Central memory CD4-positive, alpha-beta T cell (primary cell): ENCODE measurements at places on chromosomes 7 and 10.

DNA sequence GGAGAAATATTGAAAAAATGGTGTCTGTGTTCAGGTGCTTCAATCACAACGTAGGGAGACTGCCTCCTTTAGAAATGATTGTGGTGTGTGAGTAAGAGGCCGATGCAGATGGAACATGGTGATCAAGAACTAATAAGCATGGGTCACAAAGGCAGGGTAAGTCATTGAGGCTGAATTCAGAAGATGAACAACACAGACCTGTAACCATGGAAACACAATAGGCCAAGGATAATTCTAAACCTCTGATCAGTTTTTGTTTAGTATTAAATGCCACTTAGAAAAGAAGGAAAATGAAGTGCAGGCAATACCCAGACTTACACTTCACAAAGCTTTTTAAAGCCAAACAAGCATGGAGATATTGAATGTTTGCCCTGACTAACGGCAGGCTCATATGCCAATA lies 32.8 kb upstream of the TAS2R16 start:
- no peak for DNase-seq

GRCh38 chr7:26153823-26154783 lies 2.1 kb downstream of the NFE2L3 start:
- peak; percentile 17 for DNase-seq

- no peak for DNase-seq
Measured at GRCh38 chr7:101112233-101112632, 14.7 kb upstream of the SERPINE1 start.

DNA sequence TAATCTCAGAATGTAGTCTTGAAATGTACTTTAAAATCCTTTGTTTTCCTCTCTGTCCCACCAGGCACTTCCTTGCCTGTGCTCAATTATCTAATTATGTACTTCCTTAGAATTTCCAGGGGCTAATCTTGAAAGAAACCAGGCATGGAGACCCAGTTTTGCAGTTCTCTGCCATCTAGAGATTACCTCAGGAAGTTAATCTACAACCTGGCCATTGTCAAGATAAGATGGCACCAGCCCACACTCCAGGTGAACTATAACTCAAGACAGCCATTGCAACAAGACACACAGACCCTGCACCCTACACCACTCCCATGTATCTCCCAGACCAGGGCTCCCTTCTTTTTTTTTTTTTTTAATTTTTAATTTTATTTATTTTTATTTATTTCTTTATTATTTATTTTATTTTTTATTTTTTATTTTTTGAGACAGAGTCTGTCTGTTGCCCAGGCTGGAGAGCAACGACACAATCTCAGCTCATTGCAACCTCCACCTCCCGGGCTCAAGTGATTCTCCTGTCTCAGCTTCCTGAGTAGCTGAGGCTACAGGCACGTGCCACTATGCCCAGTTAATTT lies 85.9 kb upstream of the TRIM24 start:
- DNase-seq: no peak

DNA sequence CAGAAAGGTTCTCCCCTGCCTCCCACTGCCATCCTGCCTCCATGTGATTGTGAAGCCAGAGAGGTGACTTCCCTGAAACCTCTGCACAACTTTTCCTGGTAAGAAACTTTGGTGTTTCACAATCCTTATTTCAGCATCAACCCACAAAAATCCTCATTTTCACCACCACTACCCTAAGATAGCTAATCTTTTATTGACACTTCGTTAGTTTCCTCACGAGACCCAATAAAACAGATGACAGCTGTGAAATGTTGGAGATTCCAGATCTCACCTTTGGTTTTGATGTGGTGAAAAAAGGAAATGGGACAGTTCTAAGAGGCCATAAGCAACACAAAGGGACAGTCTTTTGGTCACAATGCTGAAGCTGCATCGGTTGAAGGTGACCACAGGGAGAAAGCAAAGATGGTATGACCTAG lies 59.9 kb upstream of the TM9SF3 start:
- no peak for DNase-seq

- DNase-seq: no peak
Measured at GRCh38 chr7:11714676-11715075, 117.3 kb downstream of the THSD7A start.

GRCh38 chr7:128268233-128268632 lies 27.2 kb downstream of the LEP start:
- no peak for DNase-seq

- no peak for DNase-seq
Measured at GRCh38 chr7:80335511-80336231, 176.2 kb downstream of the GNAT3 start.

DNA sequence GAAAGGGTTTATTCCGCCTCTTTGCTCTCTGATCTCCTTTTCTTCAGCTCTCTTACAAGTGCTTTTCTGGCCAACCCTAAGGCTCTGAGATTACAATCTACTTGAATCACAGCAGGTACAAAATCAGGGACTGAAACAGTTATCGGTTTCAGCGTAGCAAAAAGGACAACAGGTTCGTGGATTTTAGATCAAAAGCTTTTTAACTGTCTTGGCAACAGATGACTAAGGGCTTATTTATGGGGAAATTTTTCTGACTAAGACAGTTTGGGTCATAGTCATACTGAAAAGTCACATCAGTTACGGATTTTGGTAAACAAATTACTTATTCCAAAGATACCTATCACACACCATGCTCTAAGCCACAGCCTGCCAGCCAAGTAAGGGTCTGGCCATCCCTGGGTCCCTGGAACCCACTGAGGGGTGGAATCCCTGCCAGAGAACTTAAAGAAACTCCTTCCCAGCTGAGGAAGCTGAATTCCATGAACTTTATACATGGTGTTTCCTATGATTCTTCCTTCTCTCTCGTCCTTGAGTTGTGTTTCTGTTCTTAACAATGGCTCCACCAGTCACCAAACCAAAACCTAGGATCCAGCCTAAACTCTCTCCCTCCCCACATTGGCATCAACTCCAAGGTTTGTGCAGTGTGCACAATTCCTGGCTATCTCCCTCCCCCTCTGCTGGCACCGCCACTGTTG lies 169.3 kb downstream of the FAM107B start:
- peak; percentile 57 for DNase-seq

- no peak for DNase-seq
Measured at GRCh38 chr7:123987445-123987844, 45.4 kb downstream of the TMEM229A start.

DNA sequence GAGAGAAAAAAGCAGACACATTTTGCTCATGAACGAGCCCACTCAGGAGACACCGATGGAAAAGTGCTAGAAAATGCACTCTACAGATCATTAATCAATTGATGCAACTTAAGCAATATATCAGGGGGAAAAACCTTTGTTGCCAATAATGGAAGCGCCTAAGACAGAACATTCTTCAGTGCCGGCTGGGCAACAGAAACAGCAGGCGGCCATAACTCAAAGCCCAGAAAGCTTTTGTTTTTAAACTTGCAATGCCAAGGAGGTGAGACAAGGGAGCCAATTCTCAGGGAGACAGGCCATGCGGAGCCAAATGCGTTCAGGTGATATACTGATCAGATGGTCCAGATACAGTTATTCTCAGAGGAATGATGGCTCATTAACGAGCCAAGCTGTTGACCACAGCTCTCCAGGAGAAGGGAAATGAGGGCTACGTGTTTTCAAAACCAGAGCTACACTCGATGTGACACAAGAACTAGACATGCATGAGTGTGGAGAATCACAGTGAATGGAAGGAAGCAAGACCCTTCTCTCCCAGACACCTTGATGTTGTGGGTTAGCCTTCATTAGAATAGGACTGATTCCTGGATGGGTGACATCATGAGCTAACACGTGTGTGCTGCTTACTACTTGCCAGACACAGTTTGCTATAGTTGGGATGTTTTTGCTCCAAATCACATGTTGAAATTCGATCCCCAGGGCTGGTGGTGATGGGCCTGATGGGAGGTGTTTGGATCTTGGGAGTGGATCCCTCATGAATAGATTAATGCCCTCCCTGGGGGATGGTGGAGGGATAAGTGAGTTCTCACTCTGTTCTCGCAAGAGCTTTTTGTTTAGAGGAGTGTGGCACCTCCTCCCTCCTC lies 79.1 kb upstream of the KCNMA1 start:
- DNase-seq: no peak

GRCh38 chr10:33257439-33258080 lies 76.9 kb downstream of the NRP1 start:
- DNase-seq: no peak

DNA sequence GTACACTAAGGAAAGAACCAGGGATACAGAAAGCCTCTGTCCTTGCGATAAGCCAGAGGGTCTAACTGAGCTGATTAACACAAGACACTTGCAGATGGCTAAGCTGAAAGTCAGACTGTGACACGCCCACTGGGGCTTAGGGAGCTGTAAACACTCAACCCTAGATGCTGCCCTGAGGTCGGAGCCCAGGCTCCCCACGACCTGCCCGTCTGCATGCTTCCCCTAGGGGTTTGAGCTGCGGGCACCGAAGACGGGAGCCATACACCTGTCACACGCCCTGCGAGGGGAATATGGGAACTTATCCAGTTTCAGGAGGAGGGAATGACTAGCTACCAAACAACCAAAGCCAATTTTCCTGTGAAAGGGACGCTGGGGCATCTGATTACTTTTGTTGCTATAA lies 96.0 kb downstream of the HTR5A start:
- no peak for DNase-seq

DNA sequence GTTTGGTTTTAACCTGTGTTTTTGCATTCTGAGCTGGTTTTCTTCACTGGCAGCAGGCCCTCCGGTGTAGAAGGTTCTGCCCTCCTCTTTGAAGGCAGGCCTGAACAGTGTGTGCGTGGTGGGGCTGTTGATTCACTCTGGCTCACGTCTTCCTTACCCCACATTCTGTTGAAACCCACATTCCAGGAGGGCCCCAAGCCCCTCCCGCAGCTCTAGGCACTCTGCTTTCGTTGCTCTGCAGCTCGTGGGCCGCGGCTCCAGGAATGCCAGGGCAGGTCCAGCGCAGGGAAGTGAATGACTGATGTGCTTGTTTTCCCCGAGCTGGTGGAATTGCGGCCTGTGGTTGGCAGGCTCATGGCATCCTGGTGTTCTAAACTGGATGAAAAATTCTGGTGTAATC lies 49.0 kb downstream of the HTRA1 start:
- no peak for DNase-seq

DNA sequence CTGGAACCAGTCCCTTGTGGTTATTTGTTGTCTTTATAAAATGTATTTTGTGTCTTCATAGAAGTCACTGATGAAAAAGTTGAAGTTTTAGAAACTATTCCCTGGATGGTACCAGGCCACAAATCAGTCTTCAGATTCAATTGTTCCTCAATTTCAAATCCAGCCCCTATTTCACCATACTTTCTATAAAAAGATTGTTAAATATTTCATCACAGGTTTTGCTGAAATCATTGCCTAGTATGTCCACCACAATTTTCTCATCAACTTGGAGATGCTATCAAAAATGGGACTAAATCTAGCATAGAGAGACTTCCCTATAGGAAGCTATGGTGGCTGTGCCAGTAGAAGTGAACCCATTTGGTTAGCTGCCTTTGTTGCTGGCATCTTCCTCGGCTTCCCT lies 118.5 kb downstream of the RAB18 start:
- no peak for DNase-seq

- no peak for DNase-seq
Measured at GRCh38 chr7:133978502-133979295, 148.4 kb upstream of the LRGUK start.

- no peak for DNase-seq
Measured at GRCh38 chr10:61592581-61592980, 70.1 kb upstream of the CABCOCO1 start.

DNA sequence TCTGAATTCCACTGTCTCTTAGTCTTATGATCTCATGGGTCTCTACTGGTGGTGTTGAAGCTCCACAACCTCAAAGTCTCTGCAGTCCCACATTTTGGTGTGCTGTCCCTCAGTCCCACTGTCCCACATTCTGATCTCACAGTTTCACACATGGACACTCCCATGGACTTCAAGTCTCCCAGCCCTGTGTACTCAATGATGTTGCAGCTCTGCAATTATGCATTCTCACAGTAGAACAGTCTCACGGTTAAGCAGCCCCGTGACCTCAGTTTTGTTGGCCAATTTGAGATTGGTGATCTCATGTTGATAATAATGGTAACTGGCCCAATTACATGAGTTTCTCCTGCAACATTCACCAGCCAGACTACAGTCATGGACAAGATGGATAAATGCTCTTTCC lies 109.4 kb downstream of the ODAD2 start:
- DNase-seq: no peak

GRCh38 chr7:140646931-140647647 lies 6.5 kb upstream of the DENND2A start:
- DNase-seq: peak; percentile 16

DNA sequence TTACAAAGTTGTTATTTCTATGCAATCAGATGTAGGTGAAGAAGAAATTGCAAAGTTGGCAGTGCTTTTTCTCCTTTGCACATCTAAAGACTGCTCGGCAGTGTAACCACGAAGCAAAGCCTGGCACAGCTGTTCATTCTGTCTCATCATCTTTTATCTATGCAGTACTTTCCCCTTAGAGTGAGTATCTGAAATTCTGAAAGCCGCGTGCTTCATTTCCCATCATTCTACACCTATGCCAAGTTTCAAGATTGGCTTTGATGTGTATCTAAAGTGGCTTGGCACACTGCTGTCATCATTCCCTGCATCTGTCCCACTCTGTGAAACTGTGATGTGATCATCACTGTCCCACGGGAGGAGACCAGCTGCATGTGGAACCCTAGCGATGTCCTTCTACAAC lies 15.2 kb downstream of the SOSTDC1 start:
- DNase-seq: no peak

DNA sequence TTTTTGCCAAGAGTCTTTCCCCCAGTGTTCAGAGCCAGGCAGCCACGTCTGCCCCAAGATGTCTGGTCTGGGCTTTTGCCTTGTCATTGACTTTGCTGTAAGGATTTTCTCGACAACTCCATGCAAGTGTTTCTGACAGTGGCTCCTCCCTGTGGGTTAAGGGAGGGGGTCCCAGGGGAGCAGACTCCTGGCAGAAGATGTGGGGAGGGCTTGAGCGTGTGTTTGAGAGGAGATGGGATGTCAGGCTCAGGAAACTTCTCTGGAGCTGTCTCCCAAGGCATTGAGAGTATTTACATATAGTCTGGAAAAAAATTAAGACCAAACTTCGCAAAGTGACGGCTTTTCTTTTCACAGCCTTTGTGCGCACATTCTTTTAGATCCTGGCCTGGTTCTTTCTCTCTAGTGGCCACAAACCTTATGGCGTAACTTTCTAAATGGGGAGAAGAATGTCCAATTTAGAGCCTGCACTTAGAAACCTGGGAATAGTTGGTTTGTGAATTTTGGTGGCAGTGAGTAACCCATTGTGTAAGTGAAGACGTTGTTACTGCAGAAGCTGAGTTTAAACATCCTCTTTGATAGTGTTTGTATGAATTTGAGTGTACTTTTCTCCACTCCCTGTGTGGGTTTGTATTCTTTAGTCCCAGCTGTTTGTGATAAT lies 201.5 kb downstream of the LRMDA start:
- DNase-seq: no peak

DNA sequence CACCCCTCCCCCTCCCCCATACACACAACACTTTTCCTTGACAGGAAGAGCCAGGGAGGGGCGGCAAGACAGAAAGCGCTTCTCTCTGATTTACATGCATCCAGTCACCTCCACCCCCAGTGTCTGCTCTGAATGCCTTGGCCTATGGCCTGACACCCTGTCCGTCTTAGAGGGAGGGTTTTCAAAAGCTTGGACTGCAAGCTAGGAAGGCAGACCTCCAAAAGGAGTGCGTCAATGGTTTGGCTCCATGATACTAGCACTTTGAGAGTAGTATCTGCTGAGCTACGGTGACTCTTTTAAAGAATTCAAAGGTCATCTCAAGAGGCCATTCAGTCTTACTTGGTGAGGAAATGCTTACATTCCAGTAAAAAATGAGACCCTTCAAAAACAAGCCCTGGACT lies 20.3 kb upstream of the PAX2 start:
- no peak for DNase-seq

GRCh38 chr7:52498366-52498765 lies 537.1 kb upstream of the POM121L12 start:
- no peak for DNase-seq

- no peak for DNase-seq
Measured at GRCh38 chr10:44969854-44970253, 8.8 kb downstream of the DEPP1 start.
